Stimulated activated CD4-positive, alpha-beta T cell treated with anti-CD3 and anti-CD28 coated beads, Interleukin-12 subunit alpha, Interleukin-12 subunit beta, amount 100 ng/mL, for 4 hours (primary cell): ENCODE measurements at places on chromosomes 1 and 21.

DNA sequence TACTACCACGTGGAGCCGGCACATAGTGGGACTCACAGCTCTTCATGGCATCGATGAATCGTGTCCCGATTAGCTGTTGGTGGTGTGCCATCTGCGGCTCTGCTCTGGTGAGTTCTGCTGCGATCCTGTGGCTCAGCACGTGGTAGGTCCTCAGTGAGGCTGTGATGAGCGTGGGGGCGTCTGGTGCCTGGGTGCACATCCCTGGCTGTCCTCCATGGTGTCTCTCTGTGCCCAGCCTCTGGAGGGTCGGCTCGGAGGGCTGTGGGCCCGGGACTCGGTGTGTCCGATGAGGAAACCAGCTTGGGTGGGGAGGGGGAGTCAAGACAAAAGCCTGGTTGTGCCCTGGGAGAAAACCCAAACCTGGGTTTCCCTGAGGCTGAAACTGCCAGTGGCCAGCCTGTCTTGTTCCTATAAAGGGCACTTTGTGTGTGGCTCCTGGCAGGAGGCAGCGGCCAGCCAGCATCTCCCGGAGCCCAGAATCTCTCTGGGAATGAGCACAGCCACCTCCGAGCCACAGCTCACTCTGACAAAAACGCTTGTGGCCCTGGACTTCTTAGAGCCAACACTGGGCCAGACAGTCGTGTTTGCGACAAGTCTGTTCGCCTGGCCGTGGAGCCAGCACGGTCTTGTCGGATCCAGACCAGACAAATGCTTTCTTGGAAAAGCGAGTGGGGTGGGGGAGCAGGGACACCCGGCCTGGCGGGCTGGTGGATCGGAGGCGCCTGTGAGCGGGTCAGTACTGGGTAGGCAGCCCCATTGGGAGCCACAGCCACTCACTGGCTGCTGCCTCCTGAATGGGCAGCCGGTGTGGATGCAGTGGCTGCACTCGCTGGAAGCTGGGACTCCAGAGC, 31.8 kb downstream of the SPSB1 start:
- no peak for DNase-seq

GRCh38 chr1:226702318-226702956, 36.6 kb downstream of the ITPKB start:
- no peak for DNase-seq

- no peak for DNase-seq
Observed at GRCh38 chr1:83626603-83627002, 372.3 kb downstream of the TTLL7 start.

GRCh38 chr1:182658055-182658454, 26.3 kb downstream of the RGS8 start:
- no peak for DNase-seq

DNA sequence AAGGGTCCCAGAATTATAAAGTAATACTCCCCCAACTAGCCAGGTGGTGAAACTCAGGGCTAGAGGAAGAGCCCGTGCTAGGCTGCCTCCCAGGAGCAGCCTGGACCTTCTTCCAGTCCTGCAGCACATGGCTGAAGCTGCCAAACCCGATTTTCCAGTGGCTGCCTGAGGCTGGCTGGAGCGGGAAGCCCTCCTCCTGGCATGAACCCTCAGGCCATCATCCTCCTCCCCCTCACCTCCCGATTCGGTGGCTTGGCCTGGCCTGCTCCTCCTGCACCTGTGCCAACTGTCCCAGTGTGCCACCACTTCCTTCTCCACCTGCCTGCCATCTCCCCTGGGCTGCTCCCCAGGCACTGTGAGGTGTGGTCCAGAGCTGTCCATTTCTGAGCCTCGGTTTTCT, 3.0 kb upstream of the TSPAN1 start:
- DNase-seq, result no peak

DNA sequence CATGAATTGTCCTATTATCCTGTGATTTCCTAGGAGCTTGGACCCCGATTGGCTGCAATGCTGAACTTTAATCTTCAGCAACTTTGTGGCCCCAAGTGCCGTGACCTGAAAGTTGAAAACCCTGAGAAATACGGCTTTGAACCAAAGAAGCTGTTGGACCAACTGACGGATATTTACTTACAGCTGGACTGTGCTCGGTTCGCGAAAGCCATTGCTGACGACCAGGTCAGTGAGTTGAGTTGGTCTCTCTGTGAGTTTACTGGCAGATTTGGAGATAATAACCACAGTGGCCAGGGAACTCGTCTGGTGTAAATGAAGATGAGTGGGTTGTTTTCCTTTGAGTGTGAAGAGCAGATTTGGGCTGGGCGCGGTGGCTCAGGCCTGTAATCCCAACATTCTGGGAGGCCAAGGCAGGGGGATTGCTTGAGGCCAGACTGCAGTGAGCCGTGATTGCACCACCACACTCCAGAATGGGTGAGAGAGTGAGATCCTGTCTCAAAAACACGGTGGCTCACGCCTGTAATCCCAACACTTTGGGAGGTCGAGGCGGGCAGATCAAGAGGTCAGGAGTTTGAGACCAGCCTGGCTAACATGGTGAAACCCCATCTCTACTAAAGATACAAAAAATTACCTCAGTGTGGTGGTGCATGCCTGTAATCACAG, 39.1 kb upstream of the KIF1B start:
- no peak for DNase-seq

- no peak for DNase-seq
Observed at GRCh38 chr1:50603274-50604271, 180.3 kb upstream of the DMRTA2 start.
